ENCODE measurements at places on chromosomes 13 and 19. TPM values are rescaled to one million over a fixed set of nuclear protein-coding genes. Genes with fewer than 3 reads are reported as not detected.

- no peak for DNase-seq
Observed at GRCh38 chr13:110161112-110161882, 145.7 kb downstream of the COL4A1 start.

Gene ITGBL1
- total RNA-seq = not detected

- no peak for DNase-seq
Observed at GRCh38 chr19:10395436-10395835, 7.9 kb downstream of the CDC37 start.

Gene FSD1
- total RNA-seq = 2.9 TPM

- no peak for DNase-seq
Observed at GRCh38 chr19:7983995-7984837, 21.2 kb downstream of the ELAVL1 start.

DNA sequence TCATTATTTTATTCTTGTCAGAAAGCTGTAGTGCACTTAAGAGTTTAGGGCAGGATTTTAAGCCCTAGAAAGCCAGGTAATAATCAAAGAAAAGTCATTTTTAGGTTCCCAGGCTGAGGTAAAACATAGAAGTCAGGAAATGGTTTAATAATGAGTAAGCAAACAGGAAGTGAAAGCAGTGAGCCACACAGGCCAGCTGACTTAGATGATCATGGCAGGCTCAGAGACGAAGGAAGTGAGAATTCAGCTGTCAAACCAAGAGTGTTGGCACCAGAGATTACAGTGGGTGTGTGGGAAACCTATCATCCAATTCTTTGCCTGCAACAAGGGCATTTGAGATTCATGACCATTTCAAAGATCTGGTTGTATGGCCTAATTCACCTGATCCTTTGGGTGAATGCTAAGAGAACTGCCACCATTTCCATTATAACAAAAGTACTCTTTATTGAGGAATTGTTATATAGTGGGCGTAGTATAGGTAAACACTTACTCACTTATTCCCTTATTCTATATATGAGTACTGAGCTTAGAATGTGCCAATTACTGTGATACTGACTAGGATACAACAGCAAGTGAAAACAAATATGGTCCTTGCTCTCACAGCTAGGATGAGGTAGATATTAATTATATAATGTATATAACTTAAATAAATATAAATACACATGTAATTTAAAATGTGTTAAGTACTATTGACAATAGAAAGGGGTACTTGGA, 103.7 kb upstream of the EDNRB start:
- peak; percentile 17 for DNase-seq

Gene FGF22
- not detected for total RNA-seq

GRCh38 chr13:51599444-51600176, 15.3 kb downstream of the WDFY2 start:
- no peak for DNase-seq

GRCh38 chr13:33825083-33825482, 7.1 kb downstream of the RFC3 start:
- DNase-seq = no peak

Gene ANKLE1
- total RNA-seq = 0.48 TPM

GRCh38 chr19:10667867-10668266, 13.7 kb downstream of the ILF3 start:
- DNase-seq = no peak

Gene DACH1
- total RNA-seq = 1.5 TPM

DNA sequence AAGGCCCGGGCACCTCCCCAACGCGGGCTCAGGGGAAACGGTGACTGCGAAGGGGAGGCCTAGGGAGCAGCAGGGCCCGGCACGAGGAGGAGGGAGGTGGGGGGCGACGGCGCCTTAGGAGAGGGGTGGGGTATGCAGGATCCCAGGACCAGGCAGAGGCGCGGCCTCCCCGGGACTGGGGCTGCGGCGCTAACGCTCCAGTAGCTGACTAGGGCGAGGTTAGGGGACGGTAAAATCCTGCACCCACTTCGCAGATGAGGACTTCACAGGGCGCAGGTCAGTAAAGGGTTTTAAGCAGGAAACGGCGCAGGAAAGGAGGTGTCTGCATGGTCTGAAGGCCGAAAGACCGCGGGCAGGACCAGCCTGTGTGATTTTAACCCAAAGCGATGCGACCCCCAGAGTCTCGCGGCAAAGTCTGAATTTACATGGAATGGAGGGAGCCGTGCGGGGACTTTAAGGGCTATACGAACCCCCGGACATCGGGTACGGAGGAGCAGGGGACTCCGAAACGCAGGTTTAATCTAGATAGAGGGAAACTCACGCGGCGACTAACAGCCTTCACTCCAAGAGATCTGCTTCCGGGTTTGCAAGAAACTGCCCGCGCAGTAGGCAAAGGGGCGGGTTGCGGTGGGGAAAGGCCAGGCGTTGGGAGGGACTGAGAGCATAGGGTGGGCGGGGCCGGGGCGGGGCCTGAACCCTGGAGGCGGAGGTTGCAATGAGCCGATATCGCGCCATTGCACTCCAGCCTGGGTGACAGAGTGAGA, at the start of gene ZNF665:
Gene ZNF665 (minus strand): TSS at position 588 of the 764 bp plus-strand sequence. CDS start 10,460 bp downstream, outside the sequence.
- peak; percentile 92 for DNase-seq

GRCh38 chr13:106417467-106418110, 117.9 kb downstream of the EFNB2 start:
- DNase-seq = no peak

Gene ARHGEF1
- 143 TPM for total RNA-seq

DNA sequence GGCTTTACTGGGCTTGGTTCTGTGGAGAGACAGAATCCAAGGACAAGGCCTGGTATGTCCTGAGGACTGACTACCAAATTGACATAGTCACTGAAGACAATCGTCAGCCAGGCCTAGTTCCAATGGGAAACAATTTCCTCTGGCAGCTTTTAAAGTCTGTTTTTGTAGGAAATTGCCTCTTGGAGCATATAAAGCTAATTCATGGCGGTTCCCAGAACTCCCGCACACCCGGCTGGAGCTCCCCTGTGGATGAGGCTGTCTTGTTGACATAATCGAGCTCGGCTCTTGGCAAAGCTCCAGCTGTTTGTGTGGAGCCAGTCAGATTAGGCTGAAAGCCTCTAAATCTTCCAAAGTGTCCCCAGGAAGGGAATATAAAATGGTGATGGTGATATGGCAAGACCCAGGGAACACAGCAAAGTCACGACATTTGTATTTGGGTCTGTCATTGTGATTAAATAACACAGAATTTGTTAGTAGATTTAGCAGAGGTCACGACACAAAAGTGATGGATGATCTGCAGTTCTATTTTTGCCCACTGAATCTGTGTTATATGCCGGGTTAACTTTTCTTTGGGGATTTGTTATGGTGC, 395.0 kb downstream of the PCDH9 start:
- peak; percentile 18 for DNase-seq

Gene NPAS1
- not detected for total RNA-seq

DNA sequence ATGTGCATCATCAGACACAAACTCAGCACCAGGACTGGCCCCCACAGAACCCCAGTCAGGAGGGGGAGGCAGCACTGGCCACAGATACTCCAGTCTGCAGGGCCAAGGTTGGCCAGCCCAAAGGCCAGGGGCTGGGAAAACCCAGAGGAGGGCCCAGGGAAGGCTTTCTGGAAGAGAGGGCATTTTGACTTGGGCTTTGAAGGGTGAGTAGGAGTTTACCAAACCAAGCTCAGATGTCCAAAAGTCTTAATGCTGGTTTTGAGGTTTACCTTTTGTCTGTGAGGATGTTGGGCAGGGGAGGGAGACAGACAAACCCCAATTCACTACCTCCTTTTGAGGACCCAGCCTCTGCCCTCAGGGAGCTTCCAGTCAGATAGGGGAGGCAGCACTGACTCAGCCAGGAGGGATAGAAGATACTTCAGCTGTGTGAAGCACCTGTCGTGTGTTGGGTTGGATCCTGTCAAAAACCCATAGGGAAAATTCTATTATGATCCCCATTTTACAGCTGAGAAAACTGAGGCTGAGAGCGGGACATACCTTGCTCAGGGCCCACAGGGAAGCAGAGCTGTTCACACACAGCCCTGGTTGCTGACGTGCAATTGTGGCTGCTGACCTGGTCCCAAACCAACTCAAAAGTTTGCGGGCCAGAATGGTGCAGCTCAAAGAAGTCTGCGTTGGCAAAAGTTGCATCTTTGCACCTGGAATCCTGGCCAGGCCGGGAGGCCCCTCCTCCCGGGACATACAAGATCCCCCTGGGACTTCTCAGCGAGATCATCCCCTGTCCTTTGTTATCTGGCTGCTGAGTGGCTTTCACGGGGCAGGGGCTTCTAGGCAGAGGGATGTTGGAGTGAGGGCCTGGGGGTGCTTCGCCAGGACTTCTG, 13.1 kb downstream of the CILP2 start:
- DNase-seq = no peak

GRCh38 chr19:28351761-28352160, 861.2 kb downstream of the UQCRFS1 start:
- no peak for DNase-seq

- no peak for DNase-seq
Observed at GRCh38 chr19:33175886-33176669, 18.1 kb upstream of the LRP3 start.

Gene CYP2S1
- 30.7 TPM for total RNA-seq

Gene TMEM91
- total RNA-seq = 9.4 TPM

GRCh38 chr19:38031423-38031770, 124.4 kb downstream of the SIPA1L3 start:
- DNase-seq = no peak

DNA sequence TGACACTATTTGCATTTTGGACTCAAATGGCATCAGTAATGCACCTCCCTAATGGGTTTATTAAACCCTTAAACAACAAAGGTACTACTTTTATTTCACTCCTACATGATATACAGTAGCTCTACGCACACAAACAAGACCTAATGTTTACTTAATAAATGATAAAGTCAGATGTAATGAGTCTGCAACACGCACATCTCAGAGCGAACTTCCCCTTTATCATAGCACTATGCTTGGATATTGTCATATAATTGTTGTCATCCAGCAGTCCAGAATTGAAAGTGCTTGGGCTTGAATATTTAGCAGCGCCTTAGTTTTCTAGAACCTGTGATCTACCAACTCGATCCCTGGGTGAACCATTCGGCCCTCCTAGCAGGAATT, 772 bp downstream of the PARP4 start:
- peak; percentile 49 for DNase-seq

Gene CPB2
- not detected for total RNA-seq

- DNase-seq = no peak
Observed at GRCh38 chr13:66745307-66745706, 484.8 kb downstream of the PCDH9 start.

DNA sequence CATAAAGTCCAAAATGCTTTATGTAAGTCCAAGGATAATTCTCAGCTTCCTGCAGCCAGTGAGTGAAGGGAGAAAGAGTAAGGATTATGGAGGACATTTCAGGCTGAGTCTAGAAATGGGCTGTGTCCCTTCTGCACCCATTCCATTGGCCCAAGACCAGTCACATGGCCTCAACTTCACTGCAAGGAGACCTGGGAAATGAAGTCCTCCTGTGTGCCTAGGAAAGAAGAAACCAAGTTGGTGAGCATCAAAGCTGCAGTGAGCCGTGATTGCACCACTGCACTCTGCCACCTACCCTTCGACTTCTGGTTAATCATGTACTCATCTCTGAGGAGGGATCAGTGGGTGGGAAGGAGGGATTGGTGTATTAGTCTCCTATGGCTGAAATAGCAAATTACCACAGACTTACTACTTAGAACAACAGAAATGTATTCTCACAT, 3.6 kb upstream of the CD37 start:
- no peak for DNase-seq

DNA sequence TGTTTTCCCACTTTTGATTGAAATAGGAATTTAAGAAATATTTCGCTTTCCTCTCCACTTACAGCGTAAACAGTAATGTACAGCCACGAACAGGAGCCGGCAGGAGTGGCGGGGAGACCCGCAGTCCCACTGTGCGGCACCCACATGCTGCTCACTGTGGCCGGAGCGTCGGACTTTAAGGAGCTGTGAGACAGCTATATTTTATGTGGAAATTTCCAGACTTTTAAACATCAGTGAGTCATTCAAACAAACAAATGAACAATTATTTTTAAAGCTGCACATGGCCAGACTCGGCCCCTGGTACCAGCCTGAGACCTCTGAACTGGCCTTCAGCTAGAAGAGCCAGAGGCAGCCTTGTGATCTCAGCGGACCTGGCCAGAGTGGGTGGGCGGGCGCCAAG, 52.5 kb downstream of the CRYL1 start:
- DNase-seq = no peak

- no peak for DNase-seq
Observed at GRCh38 chr13:96011291-96011872, 41.8 kb downstream of the UGGT2 start.
